ENCODE measurements at places on chromosomes 1 and 21.

DNA sequence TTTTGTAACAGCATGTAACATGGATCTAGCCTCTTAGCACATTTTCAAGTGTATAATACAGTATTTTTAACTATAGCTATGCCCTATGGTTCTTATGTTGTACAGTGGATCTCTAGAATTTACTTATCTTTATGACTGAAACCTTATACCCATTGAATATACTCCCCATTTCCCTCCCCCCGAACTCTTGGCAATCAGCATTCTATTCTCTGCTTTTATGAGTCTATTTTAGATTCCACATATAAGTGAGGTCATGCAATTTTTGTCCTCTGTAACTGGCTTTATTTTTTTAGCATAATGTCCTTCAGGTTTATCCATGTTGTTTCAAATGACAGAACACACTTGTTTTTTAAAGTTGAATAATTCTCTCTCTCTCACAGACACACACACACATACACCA lies 3.1 kb upstream of the GBP6 start:
- no peak for DNase-seq

GRCh38 chr1:110800079-110800478 lies 72.9 kb upstream of the CD53 start:
- DNase-seq, result no peak

- peak; percentile 39 for DNase-seq
Observed at GRCh38 chr1:57623039-57623790, 199.4 kb upstream of the DAB1 start.

DNA sequence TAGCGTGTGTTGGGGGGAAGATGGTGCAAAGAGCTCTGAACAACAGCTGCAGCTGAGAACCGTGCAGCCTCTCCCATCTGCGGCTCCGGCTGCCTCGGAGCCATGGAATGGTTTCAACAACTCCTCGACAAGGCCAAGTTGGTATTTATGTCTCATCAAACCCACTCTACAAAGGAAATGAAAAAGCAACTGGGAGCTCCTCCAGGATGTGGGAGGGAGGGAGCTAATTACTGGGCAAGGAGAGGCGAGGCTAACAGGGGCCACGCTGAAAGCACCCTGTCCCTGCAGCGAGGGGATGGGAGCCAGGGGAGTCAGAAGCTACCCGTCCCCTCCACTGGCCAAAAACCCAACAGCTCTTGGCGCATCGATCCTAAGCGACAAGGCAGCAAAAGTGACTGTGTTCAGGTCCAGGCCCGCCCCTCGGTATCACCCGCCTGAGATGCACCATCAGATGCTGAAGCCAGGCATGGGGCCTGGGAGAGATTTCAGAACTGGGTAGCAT lies 63.1 kb downstream of the ACOT7 start:
- no peak for DNase-seq

DNA sequence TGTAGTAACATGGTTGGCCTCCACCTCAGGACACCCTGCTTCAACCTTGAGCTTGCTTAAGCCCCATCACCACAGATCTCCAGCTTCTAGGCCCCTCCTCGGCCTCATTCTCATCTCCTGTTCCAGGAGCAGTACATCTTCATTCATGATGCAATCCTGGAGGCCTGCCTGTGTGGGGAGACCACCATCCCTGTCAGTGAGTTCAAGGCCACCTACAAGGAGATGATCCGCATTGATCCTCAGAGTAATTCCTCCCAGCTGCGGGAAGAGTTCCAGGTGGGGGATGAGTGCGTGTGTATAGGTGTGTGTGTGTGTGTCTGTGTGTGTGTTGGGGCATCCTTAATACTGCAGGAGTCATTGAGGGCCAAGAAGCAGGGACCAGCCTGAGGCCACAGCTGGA lies 79.6 kb downstream of the PTPRU start:
- DNase-seq, result no peak

GRCh38 chr1:53330819-53331218 lies 2.9 kb upstream of the LRP8 start:
- DNase-seq, result no peak

GRCh38 chr1:169860750-169861149 lies 32.9 kb downstream of the SCYL3 start:
- no peak for DNase-seq

- DNase-seq, result peak; percentile 61
Observed at GRCh38 chr21:42003051-42003461, 7.1 kb downstream of the ZBTB21 start.

- peak; percentile 67 for DNase-seq
Observed at GRCh38 chr1:155128755-155129473, 1.2 kb downstream of the EFNA1 start.

DNA sequence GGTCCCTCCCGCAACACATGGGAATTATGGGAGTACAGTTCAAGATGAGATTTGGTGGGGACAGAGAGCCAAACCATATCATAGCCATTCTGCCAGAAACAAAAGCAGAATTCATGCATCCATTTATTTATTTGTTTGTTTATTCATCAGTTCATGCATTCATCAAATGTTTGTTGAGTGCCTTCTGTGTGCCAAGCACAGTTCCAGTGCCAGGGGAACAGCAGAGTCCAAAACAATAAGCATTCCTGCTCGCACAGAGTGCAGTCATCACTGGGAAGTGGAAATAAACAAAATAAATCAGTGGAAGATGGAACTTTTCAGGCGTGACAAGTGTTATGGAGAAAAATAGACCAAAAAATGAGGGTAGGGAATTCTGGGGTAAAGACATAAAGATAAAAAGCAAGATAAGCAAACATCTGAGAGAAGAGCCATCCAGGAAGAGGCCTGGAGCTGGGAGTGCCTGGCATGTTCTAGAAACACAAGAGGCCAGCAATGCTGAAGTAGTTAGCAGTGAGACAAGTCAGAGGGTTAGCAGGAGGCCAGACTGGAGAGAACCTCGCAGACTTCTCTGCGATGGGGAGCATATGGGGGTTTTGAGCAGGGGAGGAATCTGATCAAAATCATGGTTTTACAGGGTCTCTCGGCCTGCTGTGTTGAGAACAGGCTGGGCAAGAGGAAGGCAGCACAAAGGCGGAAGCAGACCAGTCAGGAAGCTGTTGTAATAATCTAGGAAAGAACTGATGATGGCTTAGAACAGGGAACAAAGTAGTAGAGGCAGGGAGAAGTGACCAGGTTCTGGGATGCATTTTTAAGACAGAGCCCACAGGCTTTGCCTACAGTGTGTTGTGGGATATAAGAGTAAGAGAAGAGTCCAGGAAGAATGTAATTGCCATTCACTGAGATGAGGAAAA lies 113.2 kb downstream of the GLUL start:
- no peak for DNase-seq

GRCh38 chr1:179083533-179083932 lies 1.7 kb downstream of the TOR3A start:
- DNase-seq, result no peak

DNA sequence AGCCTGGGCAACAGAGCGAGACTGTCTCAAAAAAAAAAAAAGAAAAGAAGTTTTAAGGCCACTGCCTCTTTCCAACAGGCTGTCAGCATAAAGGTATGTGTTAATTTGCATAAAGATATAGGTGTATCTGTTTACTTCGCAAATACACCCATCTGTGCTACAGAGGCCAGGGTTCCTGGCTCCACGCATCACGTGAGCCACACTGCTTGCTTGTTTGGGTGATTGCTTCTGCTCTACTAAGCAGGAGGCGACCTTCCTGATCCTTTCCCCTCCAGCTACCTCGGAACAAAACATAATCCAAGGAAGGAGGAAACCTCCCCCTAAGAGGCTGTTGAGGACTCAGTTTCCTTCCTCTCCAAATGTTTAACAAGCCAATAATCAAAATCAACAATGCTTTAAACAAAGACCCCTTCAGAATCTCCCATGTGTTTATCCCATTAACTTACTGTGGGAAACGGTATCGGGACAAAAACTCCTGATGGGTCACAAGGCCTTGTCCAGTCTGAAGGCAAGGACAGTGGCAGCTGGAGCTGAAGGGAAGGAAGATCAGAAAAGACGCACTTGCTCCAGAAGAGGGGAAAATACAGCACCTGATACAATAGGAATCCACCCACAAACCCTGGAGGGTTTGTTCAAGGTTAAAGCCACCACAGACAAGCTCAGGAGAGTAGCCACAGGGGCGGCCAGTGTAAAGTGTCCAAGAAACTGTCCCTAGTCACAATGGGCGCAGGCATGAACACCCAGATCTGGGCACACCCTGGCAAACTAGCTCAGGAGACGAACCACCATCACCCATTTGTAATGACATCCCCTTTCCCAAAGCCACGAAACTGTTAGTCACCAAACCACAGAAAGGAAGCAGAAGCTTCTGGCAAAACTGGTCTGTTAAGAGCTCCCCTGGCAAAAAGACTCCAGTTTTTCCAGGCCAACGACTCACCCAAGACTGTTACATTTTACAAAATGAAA lies 17.2 kb downstream of the CTNNBIP1 start:
- peak; percentile 91 for DNase-seq

- no peak for DNase-seq
Observed at GRCh38 chr1:91499904-91500755, 521 bp upstream of the CDC7 start.

DNA sequence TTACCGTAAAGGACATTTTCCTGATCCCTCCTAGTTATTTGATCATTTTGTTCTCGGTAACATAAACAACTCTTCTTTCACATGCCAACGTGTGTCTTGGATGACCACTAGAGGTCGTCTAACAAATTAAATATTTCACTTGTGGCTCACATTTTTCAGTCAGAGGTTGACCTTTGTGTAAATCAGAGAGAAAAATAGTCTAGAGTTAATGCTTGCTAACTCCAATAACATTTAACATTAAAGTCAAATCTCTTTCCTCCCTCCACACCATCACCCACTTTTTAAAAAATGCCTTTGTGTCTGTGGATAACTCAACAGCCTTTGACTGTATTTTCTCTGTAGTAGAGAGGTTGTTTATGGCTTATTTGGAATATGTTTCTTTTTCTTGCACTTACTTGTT lies 220.5 kb upstream of the B3GALT2 start:
- peak; percentile 68 for DNase-seq

DNA sequence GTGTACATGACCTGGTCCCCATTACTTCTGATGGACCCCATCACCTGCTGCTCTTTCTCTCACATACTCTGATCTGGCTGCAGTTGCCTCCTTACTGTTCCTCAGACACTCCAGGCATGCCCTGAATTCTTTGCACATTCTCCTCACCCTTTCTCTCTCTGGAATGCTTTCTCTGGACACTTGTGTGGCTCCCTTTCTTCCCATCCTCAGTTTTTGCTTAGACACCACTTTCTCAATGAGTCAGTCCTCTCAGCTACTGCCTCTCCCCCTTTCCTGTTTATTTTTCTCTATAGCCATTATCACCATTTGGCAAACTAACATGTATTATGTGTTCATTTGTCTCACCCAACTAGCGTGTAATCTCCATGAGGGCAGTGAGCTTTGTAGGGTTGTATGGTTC lies 28.1 kb downstream of the PLXNA2 start:
- peak; percentile 58 for DNase-seq

GRCh38 chr1:44237721-44238457 lies 24.6 kb downstream of the DMAP1 start:
- no peak for DNase-seq

- DNase-seq, result peak; percentile 83
Observed at GRCh38 chr1:70353601-70354331, 756 bp downstream of the ANKRD13C start.

DNA sequence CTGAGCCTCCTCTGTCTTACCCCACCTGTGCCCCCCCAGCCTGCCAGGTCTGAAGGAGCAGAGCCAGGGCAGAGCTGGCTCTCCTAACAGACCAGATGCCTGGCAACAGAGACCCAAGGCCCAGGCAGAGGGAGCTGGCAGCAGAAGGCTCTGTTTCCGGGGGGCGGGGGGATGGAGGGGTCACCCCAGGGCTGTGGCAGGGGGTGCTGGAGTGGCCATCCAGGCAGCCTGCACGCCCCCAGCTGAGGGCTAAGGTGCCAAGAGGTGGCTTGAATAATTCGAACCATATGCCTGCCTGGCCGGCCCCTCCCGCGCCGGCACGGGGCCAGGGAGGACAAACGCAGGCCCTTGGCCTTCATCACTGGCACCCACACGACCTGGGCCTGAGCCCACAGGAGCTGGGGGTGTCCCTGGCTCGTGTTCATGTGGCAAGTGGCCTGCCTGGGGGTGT lies 16.0 kb upstream of the PLEKHG5 start:
- DNase-seq, result no peak

GRCh38 chr1:214305164-214305751 lies 24.3 kb downstream of the SMYD2 start:
- no peak for DNase-seq

DNA sequence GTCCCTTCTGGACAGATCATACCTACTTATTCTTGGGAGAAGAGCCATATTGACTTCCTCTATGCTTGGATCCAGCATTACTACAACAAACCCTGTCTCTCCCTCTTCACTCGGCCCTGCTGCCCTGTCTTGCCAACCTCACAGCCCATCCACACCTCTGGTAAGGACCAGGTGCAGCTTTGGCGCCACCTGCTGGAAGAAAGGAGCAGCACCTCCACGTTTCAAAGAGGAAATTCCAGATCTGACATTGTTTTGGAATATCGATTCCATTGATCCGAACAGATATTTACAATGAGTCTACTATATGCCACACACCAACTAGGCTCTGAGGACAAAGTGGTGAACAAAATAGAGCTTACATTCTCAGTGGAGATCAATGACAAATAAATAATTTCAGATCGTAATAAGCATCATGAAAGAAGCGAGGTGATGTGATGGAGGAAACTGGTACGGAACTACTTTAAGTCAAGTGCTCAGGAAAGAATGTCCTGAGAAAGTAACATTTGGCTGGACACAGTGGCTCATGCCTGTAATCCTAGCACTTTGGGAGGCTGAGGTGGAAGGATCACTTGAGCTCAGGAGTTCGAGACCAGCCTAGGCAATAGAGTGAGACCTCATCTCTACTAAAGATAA lies 18.7 kb downstream of the MFSD2A start:
- DNase-seq, result peak; percentile 75

- DNase-seq, result no peak
Observed at GRCh38 chr1:201648907-201649721, 110.2 kb downstream of the NAV1 start.

DNA sequence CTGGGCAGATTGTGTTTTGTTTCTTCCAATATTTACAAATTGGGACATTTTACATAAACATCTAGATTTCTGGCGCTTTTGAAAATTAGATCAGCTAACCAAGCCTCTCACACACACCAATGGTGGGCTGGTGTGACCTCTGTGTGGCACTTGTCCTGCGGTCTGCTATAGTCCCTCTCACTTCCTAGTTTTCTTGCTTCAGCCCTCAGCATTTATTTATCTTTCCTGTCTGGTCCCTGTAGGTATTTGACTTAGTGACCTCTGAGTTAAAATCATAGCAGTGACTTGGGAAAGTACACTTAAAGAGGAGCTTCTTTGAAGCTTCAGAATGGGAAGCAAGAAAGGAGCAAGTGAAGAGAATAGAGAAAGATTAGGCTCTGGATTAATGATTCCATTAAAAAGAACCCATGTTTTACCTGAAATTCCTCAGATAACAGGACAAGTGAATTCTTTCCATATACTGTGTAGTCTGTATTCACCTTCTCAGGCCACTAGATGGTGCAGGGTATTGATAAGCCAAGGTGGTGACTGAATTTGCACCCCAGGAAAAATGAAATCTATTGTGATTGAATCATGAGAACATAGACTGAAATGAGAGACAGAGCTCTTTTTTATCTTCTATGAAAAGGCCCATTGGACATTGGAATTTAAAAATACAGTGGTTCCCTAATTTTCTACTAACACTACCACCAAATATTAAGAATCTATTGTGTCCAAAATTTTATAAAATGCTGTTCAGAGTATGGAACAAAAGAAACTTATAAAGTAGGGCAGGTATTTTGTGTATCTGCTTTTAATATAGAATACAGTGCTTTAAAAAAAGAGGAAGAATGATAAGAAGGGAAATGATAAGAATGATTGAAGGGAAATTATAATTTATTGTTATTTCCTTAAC lies 7.1 kb upstream of the DIPK1A start:
- DNase-seq, result no peak

GRCh38 chr1:197394831-197395608 lies 127.0 kb downstream of the CRB1 start:
- DNase-seq, result peak; percentile 21

GRCh38 chr1:16077406-16078245 lies 4.2 kb upstream of the FAM131C start:
- DNase-seq, result no peak
